ENCODE measurements at places on chromosomes 3 and 15.
A peak's percentile ranks its signal among the peaks of the same experiment; 100 is the strongest.

DNA sequence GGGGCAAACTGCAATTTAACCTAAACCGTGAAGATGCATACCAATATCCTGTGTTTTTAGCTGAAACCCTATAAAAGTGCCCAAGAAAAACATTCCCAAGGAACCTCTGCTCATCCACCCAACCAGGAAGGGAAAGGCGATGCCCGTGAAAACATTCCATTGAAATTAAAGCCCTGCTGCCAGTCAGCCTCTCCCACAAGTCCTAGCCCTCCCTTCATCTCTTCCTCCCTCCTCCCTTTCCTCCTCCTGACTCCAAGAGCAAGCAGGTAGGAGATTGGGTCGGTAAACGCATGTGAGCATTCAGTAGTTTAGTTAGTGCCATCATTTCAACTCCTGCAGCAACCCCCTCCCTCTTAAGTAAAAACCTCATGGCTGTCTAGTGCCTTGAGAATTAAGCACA lies 27.7 kb downstream of the HES1 start:
- DNase-seq, result no peak

GRCh38 chr3:45145223-45145622 lies 955 bp downstream of the CDCP1 start:
- DNase-seq, result no peak

DNA sequence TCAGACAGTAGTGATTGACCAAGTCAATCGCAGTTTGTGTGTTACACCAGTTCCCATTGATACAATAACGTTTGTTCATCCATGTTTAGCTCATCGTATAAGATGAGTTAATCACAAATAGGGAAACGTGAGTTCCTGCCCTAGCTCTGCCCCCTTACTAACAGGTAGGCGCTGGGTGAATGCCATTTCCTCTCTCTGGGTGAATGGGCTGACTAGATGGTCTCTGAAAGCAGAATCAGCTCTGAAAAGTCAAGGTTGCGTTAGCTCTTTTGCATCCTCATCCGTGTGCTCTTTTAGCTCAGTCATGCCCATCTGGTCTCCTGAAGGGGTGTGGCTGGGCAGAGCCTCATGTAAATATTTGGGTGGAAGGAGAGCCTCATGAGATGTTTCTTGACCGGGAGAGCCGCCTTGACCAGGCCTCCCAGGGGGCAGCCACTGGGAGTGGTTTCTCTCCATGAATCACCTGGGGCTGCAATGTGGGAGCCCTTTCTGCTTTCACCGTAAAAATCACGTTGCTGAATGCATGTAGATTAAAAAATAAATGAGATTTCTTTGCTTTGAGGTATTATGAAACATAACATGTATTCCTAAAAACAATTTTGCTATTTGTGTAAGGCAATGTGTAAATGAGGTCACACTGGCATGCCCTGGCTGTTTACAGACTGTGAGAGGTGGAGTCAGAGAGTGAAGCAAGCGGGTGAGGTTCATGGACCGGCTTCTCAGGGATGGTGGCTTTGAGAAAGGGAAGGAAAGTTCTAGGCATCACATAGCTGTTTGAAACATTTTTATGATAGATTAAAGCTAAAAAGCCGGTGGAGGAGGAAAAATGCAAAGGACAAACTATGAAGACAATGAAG lies 108.4 kb upstream of the RASGRP1 start:
- DNase-seq, result no peak

- DNase-seq, result peak; percentile 70
These were observed 245.5 kb upstream of the MDFIC2 start for GRCh38 chr3:70557976-70558375.

DNA sequence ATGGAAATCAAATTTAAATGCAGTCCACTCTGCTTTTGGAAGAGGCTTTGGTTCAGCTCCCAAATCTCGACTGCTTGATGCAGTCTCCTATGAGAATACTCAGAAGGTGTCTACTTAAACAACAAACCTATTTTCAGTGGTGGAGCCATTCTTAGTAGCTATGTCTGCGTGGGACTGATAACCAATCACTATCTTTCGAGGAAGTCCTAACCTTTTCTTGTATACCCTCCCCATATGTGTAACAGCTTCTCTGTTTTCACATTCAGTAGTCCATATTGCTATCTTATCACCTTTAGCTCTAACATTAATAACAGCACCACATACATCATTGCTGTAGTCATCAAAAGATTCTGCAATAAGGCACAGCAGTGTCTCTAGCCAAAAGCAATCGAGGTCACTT lies 333.0 kb upstream of the ATP11B start:
- DNase-seq, result peak; percentile 3

GRCh38 chr3:82144811-82145210 lies 383.4 kb upstream of the GBE1 start:
- DNase-seq, result no peak

DNA sequence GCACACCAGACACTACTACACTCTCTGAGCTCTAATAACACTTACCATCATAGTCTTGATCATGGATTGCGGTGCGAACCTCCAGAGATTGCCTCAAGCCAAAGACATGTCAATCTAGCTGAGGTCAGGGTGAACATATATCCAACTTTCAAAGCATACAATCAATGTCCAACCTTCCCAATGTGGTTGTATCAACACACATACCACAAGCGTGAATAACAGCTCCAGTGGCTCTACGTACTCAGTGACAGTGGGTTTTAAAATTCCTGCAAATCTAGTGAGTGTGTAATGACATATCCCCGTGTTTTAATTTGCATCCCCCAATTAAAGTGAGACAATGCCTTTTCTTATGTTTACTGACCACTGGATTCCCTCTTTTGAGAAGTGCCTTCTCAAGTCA lies 29.6 kb downstream of the SFMBT1 start:
- DNase-seq, result no peak

- DNase-seq, result no peak
These were observed 1178.7 kb downstream of the ROBO1 start for GRCh38 chr3:78588906-78589621.

GRCh38 chr3:195239121-195239520 lies 31.8 kb downstream of the XXYLT1 start:
- DNase-seq, result no peak

DNA sequence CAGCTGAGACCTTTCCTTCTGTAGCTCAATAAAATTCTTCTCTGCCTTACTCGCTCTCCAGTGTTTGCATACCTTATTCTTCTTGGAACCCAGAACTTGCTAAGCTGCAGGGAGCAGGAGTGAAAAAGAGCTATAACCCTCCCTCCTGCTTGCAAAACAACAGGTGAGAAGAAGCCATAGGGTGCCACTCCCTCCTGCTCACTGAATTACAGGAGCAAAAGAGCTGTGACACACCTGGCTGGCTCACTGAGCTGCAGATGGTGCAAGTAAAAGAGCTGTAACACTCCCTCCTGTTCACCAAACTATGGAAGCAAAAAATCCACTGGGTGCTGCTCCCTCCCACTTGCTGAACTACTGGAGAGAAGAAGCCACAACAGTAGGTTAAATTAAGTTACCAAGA lies 44.2 kb upstream of the C2CD4B start:
- no peak for DNase-seq

GRCh38 chr3:6860954-6861624 lies at the start of gene GRM7:
GRM7 (plus strand) TSS chr3:6861115.
- DNase-seq, result no peak

DNA sequence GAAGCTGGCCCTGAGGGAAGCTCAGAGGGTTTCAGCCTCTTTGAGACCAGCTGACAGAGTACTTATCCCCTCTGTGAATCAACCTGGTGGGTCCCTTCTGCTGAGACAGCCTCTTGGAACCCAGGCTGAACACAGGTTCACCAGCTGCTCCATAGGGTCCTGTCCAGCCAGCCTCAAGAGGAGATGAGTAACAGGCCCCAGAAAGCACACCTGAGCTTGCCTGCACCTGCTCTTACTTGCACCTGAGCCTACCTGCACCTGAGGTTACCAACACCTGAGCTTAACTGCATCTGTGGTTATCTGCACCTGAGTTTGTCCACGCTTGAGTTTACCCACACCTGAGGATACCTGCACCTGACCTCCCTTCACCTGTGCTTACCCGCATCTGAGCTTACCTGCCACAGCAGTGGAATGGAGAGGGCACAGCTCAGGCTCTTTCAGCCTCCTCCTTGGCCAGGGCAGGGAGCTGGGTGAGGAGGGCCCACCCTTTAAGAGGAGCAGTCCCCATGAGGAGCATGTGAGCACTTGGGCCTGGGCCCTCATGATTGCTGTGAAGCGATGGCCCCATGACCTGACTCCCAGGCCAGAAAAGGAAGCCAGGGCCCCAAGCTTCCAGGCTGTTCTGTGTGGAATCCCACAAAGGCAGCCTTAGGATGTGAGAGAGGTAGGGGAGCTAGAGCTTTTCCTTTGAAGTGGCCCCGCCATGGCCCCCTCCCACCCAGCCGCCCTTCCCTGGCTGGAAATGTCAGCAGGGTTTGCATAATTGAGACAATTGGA lies at the start of gene TRPM1:
TRPM1 (minus strand) TSS at position 464 of the 777 bp plus-strand sequence. CDS start 20,370 bp downstream, outside the sequence.
- no peak for DNase-seq

DNA sequence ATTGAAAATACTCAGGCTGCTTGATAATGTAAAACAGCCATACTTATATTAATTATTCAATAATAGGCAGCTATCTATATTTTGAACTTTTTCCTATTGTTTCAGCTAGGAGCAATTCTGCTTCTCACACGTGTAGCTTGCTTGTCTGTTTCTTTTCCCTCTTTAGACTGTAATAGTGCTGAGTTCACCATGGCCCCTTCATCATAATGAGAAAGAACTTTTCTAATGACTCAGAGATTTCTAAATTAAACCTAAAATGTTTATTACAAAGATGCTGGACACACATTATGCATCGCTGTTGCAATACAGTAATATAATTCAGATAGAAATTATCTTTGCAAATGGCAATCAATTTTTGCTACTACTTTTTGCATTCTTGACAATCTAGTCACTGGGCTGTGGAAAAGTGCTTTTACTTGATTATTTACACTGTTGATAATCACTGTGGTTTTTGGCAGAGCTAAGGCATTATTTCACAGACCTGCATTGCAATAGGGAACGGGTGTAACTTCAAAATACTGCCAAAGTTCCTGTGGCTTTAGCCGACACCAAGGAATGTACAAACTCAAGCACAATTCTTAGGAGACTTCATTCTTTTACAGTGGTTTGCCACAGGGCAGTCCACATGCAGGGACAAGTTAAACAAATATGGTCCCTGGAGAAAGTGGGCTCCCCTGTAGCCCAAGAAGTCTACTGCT lies 281.0 kb upstream of the TBL1XR1 start:
- DNase-seq, result no peak

DNA sequence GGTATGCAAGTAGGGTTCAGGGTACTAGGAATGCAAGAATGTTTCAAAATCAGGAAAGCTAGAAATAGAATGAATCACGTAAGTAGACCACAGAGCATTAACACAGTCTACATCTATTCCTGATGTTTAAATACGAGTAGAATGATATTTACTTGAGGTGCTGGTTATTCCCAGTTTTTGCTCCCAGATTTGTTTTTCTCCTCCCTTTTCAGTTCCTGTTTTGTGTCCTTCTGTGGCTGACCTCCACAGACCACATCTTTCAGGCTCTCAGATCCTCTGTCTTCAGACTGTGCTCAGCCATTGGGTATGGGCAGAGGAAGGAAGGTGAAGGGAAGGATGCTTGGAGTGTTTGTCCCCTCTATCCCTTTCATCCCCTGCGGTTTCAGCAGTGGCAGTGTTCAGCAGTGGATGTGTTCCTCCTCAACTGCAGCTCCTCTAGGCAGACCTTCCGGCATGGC lies 276.6 kb downstream of the ZNF621 start:
- no peak for DNase-seq

DNA sequence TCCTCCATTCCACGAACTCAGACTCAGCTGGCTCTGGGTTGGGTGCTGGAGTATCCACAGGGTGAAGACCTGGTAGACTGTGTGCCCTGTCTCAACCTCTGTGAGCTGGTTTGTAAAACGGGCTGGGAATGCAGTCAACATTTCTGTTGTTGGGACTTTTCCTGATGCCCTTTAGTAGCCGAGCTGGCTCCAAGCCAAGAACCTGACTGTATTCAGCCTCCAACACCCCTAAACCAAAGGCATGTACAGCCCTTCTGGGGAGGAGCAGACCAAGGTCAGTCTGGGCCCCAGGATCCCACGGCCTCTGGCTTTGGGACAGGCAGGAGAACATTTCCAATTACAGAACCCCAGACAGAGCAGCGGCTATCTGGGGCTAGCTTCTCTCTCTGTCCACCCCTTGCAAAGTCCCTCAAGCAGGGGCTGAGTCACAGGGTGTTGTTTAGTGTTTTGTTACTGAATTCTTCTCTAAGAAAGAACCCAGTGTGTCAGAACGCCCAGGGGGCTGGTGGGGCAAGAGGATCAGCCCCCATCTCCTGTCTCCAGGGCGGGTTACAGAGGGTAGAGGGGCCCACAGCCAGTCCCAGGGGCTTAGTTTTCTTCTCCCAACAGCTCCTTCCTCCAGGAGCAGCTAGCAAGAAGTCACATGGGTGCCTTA lies 56.8 kb upstream of the SLC6A6 start:
- no peak for DNase-seq

DNA sequence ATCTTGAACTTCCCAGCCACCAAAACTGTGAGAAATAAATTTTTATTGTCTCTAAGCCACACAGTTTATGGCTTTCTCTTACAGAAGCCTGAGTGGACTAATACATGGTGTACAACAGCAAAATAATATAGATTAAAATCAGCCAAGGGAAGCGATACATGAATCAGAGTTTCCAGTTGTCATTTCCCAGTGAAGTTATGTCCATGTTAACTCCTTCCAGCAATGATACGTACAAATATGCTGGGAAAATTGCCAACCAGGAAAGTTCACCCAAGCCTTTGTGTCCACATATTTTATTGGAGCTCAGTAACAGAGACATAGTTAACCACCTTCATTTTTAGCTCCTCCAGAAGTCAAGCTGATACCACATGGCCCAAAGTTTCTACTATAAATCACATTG lies 280.9 kb upstream of the KCNMB2 start:
- no peak for DNase-seq

DNA sequence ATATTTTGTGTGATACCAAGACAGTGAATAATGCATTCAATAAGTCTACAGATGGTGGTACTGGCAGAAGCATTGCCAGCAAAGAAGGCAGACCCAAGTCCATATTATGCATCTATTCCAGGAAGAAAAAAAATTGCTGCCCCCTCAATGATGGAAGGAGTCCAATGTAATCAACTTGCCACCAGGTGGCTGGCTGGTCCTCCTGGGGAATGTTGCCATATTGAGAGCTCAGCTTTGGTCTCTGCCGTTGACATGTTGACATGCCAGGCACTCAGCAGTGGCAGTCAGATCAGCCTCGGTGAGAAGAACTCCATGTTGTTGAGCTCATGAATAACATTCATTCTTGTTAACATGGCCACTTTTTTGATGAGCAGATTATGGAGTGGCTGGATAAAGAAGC lies 298.5 kb downstream of the IGSF11 start:
- DNase-seq, result no peak

DNA sequence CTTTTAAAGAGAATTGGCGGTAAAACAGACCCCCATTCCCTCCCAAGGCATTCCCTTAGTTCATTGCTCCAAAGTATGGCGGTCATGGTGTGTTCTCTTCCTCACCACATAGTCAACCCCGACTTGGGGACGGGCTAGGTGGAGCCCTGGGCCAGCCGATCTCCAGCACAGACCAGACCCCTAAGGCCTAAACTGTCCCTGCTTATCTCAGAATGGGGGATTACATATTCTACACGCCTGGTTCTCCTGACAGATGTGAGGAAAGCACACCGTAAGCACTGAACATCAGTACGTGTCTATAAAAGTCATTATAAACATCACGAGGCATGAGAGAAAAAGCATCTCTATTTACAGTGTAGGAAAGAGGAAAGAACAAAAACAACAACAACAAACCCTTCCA lies 244.5 kb upstream of the STT3B start:
- DNase-seq, result no peak

- no peak for DNase-seq
These were observed 159.4 kb downstream of the LSAMP start for GRCh38 chr3:116285781-116286421.
